ENCODE measurements at places on chromosomes 2 and 18.

DNA sequence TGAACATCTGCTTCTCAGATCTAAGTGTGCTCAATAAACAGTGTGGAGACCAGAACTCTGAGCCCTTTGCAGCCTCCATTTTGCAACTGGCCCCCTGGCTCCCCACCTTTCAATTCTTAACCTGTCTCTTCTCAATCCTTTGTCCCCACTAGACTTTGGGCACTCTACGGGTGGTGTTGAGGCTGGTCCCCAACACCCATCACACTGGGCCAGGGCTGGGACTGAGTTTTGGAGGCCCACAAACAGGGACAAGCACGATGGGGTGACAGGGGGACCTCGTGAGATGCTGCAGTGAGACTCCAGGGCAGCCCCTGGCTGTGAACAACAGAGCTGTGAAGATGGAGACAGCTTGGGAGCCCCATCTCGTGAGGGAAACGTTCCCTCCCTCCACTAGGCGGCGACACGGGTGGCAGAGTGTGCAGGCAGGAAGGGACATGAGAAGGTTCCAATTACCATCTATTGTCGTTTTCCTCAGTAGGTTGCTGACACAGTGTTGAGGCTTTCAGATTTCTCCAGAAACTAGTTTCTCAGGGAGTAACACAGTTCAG, 1.2 kb downstream of the ANKMY1 start:
- DNase-seq = peak; percentile 76

- no peak for DNase-seq
Measured at GRCh38 chr2:110858135-110858725, 125.9 kb downstream of the ACOXL start.

GRCh38 chr2:42101206-42102023, 53.6 kb downstream of the PKDCC start:
- DNase-seq = peak; percentile 20

DNA sequence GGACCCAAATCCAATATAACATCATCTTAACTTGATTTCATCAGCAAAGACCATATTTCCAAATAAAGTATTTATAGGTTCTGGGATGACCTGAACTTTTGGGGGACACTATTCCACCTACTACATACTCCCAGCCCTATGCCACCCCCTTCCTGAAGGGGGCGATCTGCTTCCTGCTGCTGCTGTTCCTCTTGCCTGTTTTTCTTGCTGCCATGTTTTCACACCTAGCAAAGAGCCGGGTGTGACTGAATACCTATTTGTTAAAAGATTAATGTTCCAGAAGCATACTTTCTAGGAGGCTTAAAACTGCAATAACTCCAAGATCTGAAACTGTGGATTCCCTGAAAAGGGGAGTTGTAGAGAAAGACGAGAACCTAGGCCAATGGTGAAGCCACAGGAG, 89.7 kb downstream of the ICOS start:
- no peak for DNase-seq

GRCh38 chr2:235914756-235915155, 253.4 kb downstream of the GBX2 start:
- no peak for DNase-seq

DNA sequence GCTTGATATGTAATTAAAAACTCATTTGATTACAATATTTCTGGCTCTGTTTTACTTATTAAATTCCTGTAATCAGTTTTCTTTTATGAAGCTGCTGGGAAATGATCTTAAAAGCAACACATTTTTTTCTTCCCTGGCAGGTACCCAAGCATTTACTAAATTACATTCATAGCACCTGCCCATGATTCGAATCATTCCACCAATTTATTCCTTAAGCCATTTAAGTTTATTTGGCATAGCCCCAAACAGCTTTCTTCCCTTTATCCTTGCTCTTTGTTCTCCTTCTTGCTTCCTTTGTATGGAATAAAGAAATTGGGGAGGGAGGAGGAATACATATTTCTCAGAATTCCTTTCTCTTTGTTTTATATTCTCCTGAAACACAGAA, 241.3 kb downstream of the AGPS start:
- DNase-seq = no peak

- DNase-seq = no peak
Measured at GRCh38 chr2:85312404-85312803, 15.4 kb downstream of the TGOLN2 start.

GRCh38 chr2:168183308-168183997, 63.9 kb downstream of the STK39 start:
- DNase-seq = no peak

Data from erythroblast (primary cell).